Activated T-helper 2 cell treated with anti-CD3 and anti-CD28 coated beads, Interferon-gamma antibody, Interleukin-2, Interleukin-4, amounts not matched to agents 10 μg/mL and 5 μg/mL and 100 μg/mL, durations not matched to agents 14 hours and 24 hours and 36 hours (primary cell): ENCODE measurements at places on chromosomes 3 and 15. TPM values are rescaled to one million over a fixed set of nuclear protein-coding genes. Genes with fewer than 3 reads are reported as not detected.

EEF1AKMT4 gene
- 9.5 and 10.6 TPM in 2 replicates for total RNA-seq

SCAMP5 gene
- 0.89 and 0.99 TPM in 2 replicates for total RNA-seq

IQCF5 gene
- total RNA-seq = not detected in 2 replicates

DNA sequence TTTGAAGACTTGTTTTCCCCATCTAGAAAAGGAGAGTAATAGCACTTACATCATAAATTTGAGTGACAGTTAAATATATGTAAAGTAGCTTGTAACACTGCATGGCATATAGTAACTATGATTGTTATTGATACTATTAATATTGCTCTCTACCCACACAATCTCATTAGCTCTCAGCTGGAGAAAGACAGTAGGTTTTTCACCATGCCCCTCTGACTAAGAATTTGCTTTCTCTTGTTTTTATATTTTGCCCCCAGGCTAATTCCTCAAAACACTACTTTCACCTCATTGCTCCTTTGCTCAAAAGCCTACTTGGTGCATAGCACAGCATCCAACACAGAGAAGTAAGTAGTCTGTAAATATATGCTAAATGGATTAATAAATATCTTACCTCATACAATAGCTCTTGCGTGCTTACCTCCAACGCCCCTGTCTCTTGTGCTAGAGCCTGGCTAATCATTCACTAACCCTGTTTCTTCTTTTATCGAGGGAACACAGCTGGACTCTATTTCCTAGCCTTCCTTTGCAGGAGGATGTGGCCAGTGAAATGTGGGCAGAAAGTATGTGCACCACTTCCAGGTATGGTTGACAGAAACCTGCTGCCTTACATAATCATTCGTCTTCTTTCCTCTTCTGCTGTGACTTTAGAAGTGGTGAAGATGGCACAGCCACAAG, 190.0 kb downstream of the PLCH1 start:
- DNase-seq = peak; percentile 24

GRCh38 chr3:12574661-12575060, 17.8 kb downstream of the MKRN2 start:
- no peak for DNase-seq

- DNase-seq = no peak
Measured at GRCh38 chr15:39472621-39473297, 108.1 kb upstream of the THBS1 start.

DNA sequence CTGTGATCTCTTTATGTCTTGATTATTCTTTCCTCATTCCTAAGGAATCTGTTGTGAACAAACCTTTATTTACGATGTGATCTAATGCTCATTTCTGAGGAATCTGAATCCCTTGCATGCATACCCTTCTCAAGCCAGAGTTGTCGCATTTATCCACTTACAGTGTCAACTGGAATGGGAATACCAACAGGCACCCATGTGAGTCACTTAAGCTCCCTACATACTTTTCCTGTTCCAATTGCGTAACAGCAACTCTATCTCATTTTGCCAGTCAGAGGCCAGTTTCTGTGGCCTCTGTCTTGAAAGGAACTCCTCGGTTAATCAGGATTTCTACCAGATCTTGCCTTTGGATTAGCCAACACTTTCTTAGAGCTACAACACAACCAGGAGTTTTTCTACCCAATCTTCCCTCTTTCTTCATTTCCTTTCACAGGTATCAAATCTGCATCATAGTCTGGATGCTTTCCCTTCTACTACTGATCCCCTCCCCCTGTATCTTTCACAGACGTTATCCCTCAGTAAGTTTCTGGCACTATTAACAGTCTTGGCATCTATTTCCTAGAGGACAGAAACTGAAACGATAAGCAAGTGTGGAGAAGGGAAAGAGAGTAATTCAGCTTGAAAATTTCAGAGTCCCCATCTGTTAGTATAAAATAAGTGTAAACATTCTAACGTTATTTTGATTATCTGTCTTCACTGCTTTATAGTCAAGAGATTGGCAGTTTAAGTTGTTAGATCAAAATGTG, 66.8 kb upstream of the BCHE start:
- DNase-seq = no peak

DNA sequence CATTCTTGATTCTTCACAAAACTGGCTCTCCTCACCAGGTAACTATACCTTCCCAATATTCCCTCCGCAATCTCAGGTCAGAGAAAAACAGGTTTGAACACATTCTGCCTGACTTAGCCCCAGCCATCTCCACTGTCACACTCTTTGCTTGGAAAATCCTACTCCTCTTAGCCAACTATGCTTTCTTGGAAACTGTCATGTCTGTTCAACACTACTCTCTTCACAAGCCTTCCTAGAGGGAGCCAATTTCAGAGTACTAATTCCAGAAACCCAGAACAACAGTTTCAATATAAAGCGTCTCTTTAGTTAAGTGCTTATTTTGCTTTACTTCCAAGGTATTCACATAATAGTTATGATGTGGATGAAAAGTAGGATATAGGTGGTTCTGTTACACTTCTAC, 21.7 kb downstream of the MTMR10 start:
- DNase-seq = no peak

DNA sequence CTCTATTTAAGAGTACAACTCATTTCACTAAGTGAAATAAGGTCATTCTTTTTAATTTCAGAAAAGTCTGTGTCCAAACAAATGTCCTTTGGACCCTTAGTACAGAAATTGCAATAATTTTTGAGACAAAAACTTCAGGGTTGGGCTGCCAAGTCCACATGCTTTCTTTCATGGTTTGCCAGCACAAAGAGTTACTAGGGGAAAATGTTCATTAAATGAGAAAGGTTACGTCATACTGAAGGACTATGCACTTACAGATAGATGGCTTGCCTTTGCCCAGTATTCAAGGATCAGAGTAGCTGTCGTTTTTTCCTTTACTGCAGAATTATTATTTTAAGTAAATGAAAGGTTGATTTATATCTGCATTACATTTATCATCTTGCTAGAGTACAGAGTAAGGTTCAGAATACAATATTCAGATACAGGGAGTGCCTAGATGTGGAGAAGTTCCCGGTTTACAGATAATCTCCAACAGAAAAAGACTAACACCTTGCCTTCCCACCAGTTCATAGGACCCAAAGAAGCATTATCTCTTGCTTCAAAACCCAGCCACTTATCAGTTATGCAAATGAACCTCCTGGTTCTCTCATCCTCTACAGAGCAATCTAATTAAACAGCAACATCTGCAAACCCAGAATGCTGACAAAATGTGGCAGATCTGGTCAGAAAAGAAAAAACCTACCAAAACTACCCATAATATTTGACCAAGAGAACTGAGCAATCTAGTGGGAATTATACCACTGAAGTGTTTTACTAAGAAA, 179.3 kb downstream of the FRMD5 start:
- no peak for DNase-seq

- no peak for DNase-seq
Measured at GRCh38 chr3:16181361-16181760, 6.9 kb downstream of the GALNT15 start.

- no peak for DNase-seq
Measured at GRCh38 chr3:194984622-194985021, 286.3 kb downstream of the XXYLT1 start.

DNA sequence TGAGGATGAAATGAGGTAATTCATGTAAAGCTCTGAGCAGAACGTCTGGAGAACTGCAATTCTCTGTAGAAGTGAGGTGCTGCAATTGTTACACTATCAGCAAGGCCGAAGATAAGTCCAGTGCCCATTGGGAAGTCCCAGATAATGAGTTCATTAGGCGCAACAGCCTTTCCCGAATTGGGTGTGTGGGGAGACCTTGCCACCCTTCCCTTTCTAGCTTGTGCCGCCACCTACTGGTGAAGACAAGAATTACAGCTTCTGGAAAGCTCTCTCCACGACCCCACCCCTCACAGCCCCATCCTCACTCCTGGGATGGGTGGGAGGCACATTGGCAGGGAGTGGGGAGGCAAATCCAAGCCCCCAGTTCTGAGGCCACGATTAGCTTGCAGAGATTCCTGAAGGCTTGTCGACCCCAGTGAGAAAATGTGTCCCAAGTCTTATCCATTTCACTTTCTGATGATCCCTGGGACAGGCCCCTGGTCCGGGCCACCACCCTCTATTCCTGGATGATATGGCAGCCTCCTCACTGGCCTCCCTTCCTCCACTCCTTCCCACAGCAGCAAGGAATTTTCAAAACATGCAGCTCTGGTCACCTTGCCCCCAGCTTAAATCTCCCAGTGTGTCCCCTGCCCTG, 36.4 kb downstream of the FAM3D start:
- peak; percentile 30 for DNase-seq

GRCh38 chr3:132342183-132342582, 25.0 kb downstream of the ACP3 start:
- no peak for DNase-seq

DNA sequence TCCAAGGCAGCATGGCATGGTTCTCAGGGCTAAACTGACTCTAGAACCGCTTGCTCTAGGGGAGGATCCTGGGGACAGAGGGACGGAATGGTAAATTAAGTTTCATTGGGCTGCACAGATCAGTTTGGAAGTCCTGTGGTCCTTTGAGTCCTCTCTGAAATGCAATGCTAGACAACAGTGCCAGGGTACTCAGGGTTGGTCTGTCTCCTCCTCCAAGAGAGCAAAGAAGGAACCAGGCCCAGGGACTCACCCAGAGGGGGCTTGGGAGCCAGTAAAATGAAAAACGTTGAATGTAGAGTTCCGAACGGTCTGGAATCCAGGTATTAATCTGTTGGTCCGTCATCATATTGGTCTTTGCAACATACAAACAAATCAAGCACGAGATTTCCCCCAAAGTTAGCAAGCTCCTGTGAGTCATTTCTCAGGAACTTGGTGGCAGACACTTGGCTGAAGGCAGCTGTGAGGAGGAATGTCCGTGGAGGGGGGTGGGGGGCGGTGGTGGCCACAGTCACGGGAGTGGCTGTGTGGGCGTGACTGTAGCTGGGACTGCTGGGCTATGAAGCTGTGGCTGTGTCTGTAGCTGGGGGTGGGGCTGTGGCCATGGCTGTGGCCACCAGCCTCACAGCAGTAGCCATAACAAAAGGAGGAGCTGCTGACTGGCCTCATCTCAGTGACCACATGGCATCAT, 361.0 kb downstream of the SHQ1 start:
- DNase-seq = no peak

- DNase-seq = no peak
Measured at GRCh38 chr15:77865701-77866100, 211.8 kb downstream of the TBC1D2B start.

DNA sequence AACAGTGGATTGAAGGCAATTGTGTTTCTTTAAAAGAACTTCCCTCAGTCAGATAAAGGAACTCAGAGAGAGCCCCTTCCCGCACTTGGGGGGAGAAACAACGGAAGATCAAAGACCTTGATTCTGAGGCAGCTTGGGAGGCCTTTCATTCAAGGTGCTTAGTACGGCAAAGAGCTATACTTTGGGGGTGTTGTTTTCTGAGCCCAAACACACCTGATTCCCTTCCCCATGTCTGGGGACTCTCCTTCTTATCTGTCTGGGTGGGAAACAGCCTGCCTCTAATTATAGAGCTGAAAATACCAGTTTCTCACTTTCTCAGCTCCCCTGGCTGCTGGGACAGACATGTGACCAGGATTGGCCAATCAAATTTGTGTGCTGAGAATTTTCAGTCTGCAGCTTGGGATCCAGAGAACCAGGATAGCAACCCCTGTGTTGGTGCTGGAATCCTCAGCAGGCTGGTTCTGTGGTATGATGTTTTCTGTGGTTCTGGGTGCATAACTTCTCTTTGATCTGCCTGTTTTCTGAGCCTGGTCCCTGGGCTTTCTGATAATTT, 19.4 kb upstream of the IQCF6 start:
- DNase-seq = no peak

DNA sequence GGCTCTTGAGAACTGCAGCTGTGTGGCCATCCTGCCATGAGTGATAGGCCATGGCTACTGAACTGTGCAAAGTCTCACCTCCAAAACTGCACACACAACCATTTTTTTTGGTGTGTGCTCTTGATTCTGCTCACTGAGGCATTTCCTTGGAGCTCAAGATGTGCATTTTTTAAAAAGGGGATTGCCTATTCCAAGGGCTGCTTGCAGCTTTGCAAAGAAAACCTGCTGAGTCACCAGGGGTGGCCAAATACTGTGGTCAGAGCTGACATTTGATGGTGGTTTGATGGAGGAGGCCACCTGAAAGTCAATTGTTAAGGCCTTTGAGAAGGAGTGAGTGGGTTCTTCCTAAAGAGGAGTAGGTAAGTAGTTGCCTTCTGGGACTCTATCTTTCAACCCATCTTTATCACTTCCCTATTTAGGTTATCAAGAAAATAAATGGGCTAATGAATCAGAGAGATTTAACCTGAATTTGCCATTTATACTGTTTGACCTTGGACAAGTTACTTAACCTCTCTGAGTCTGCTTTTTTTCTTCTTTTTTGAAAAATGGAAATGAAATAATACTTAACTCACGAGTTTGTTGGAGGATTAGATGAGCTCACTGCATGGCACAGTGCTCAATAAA, 87.9 kb downstream of the CHST2 start:
- no peak for DNase-seq

DNA sequence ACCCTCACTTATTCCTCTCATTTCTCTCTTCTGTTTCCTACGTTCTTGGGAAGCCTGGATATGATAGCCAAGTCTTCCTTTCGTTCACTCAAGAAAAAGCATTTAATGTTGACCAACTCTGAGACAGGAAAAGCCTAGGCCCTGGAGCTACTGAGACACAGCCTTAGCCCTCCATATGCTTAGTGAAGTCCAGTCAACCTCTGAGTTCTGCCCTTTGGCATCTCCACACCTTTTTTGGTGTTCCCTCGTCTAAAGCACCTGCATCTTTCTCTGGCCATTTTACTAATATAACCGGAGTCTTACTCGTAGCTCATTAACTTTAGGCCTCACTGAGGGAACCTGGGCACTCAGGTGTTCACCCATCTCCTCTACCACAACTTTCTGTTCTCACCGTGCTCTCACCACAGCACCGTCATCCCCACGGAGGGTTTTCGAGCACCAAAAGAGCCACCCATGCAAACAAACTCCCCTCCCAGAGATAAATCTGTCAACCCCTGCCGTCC, 632 bp downstream of the MTHFS start:
- no peak for DNase-seq

- peak; percentile 32 for DNase-seq
Measured at GRCh38 chr3:38649500-38650247, at the start of gene SCN5A. Gene SCN5A (minus strand): TSS chr3:38649687. CDS start chr3:38633307, 16,380 bp downstream.

DNA sequence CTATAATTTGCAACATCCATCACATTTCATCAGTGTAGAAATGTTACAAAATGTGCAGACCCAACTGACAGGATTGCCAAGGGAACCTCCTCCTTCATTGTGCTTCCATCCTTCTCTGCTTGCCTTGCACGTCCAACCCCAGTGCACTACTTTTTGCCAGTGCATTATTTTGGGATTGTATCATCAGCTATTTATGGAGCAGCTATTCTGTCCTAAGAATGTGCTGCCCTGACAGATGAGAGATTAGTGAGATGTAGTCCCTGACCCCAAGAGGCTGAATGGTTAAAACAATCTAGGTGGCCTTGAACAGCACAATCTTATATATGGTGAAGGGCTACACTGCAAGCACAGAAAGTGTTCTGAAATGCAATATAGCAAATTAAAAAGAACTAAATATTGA, 935.8 kb downstream of the IGSF11 start:
- no peak for DNase-seq

- no peak for DNase-seq
Measured at GRCh38 chr15:59369597-59369996, 3.1 kb downstream of the MYO1E start.
